ENCODE measurements at places on chromosomes 1 and 21.

- DNase-seq, result no peak
Measured at GRCh38 chr1:67143966-67144365, 9.2 kb upstream of the C1orf141 start.

- no peak for DNase-seq
Measured at GRCh38 chr1:214326406-214326805, 45.4 kb downstream of the SMYD2 start.

DNA sequence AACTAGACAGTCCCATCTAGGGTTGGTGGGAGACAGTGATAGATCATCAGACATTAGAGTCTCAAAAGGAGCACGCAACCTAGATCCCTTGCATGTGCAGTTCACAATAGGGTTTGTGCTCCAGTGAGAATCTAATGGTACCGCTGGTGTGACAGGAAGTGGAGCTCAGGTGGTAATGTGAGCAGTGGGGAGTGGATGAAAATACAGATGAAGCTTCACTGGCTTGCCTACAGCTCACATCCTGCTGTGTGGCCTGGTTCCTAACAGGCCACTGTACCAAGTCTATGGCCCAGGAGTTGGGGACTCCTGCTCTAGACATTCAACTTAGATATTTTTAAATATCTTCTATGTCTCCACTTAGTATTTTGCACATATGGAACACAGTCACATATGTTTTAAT, 231.1 kb upstream of the NRIP1 start:
- no peak for DNase-seq

GRCh38 chr1:201653233-201653632, 114.3 kb downstream of the NAV1 start:
- no peak for DNase-seq

DNA sequence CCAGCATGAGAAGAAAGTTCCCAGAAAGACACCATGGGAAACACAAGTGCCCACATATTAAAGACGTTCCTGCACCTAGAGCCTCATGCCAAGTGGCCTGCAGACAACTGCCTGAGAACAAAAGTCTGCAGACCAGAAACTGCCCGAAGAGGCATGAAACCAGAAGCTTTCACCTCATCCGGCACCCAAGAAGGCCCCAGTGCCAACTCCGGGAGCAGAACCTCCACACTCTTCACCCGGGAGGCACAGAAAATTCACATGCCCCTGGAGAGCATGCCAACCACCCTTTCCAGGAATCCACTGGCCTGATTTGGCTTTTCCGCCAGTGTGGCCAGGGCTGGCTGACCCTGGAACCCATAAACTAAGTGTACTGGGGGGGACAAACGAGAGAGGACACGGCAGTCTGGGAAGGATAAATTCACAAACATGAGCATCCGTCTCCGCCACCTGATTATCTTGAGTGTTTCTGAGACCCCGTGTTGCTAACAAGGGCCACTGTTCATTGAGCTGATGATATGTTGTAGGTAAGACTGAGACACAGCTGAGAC, 6.8 kb downstream of the TFF2 start:
- no peak for DNase-seq

DNA sequence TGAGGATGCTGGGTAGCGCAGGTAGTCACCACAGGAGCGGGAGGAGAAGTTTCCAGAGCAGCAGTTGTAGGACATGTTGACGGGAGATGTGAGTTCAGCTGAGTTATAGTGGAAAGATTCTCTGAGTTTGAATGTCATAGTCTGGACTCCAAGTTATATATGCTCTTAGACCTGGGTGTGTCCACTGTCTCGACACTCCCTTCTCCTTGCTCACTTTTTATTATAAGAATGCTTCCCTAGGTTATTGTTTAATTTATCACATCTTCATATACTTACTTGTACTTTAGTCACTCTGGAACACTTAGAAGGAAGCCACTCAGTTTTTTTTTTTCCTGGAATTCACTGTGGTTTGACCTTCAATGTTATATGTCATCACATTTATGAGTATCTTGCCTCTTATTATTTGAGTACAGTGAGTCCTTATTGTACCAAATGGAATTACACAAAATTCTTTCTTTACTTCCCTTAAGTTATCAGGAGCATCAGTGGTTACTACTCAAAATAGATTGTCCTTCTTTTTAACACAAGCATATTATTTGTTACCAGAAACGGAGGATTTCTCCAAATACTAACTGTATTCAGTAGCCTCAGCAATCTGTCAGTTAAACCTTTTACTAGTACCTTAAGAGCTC, at the start of gene KRTAP13-2:
Gene KRTAP13-2 (minus strand): TSS at position 133 of the 632 bp plus-strand sequence. CDS start 58 bp downstream, at position 75.
- DNase-seq, result no peak

DNA sequence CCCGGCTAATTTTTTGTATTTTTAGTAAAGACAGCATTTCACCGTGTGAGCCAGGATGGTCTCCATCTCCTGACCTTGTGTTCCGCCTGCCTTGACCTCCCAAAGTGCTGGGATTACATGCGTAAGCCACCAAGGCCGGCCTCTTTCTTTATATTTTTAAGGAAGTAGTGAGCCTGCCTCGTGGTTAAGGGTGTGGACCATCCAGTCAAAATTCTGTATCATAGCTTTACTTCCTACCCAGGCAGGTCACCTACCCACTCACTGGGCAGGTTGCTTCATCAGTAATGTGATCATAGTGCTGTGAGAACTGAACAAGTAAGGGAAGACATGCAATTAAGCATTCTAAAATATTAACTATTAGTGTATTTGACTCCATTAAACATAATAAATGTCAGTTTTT, 8.1 kb upstream of the ACOT7 start:
- no peak for DNase-seq

Data from GM12878 (cell line).